ENCODE measurements at places on chromosomes 2 and 18. TPM values are rescaled to one million over a fixed set of nuclear protein-coding genes. Genes with fewer than 3 reads are reported as not detected.

PIK3C3 gene
- polyA plus RNA-seq: 95.2 TPM

ASB18 gene
- not detected for polyA plus RNA-seq

RAB17 gene
- polyA plus RNA-seq: not detected

TLX2 gene
- not detected for polyA plus RNA-seq

STARD6 gene
- not detected for polyA plus RNA-seq

COLEC12 gene
- 3.2 TPM for polyA plus RNA-seq

STAT4 gene
- 31.0 TPM for polyA plus RNA-seq

CDK15 gene
- polyA plus RNA-seq: not detected

DYNAP gene
- not detected for polyA plus RNA-seq

AGXT gene
- polyA plus RNA-seq: not detected

MARCHF4 gene
- 0.17 TPM for polyA plus RNA-seq

TRABD2A gene
- polyA plus RNA-seq: 3.2 TPM

CD8B2 gene
- polyA plus RNA-seq: not detected

PROC gene
- polyA plus RNA-seq: not detected

INPP1 gene
- polyA plus RNA-seq: 48.5 TPM

MTIF2 gene
- polyA plus RNA-seq: 25.2 TPM

PDCD1 gene
- polyA plus RNA-seq: not detected

HAAO gene
- polyA plus RNA-seq: not detected

GCG gene
- polyA plus RNA-seq: not detected

FEV gene
- not detected for polyA plus RNA-seq

CTAGE1 gene
- polyA plus RNA-seq: not detected

MAP3K19 gene
- not detected for polyA plus RNA-seq

GATA6 gene
- polyA plus RNA-seq: not detected

SLC23A3 gene
- polyA plus RNA-seq: not detected

SERPINB4 gene
- not detected for polyA plus RNA-seq

UCN gene
- polyA plus RNA-seq: 0.43 TPM

CNGA3 gene
- not detected for polyA plus RNA-seq

LIMS4 gene
- polyA plus RNA-seq: not detected

SAG gene
- polyA plus RNA-seq: not detected

ANKAR gene
- 1.5 TPM for polyA plus RNA-seq

IMMT gene
- polyA plus RNA-seq: 183 TPM

SERPINB11 gene
- polyA plus RNA-seq: not detected

All from Purkinje cell (primary cell).